Inflammatory macrophage treated with lipopolysaccharide for 1 hour (primary cell): ENCODE measurements at places on chromosomes 4 and X.

DNA sequence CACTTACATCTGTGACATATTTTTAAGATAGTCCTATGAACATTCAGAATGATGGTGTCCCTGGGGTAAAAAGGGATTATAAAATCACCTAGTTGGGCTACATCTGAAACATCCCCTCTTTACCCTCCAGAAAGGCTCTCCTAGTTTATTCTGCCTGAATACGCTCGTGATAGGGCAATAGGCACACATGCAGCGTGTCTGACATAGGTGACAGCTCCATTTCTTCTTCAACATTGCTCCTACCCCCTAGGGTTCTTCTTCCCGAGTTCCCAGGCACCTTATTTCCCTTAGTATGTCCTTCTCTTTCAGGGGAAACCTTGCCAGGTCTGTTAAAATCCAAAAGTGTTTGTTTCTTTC lies 27.1 kb upstream of the CFAP299 start:
- DNase-seq, result no peak

GRCh38 chr4:186030399-186030775 lies 38.6 kb upstream of the TLR3 start:
- no peak for DNase-seq

DNA sequence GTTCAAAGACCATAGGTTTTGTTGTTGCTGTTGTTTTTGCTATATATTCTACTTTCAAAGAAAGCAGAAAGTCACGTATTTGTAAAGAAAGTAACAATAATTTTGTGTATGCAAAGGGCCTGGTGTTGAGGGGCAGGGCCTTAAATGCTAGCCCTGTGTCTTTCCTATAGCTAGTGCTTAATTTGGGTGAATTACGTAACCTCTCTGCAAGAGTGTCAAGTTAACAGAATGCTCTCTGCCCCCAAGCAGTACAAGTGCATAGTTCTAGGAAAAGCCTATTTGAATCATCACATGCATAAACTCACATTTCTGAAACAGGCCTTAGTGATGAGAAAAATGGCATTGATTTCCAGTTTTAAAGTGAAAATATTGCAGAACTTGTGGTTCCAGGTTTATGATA lies 663.6 kb downstream of the STIM2 start:
- no peak for DNase-seq

DNA sequence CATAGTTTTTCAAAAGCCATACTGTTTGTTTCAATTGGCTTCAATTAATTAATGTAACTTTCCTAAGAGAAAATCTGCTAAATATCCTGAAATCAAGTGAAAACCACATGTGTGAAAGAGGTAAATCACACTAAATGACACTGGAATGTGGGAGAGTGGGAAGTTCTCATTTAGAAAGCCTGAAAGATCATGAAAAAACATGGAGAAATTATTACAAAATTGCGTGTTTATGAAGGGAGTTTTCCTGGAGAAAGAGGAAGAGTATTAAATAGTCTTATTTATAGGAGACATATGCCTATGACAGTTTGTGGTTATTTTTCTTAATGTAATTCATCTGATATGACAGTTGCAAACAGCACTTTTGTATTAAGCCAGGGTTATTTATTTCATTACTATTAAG lies 183.7 kb downstream of the DKK2 start:
- no peak for DNase-seq

DNA sequence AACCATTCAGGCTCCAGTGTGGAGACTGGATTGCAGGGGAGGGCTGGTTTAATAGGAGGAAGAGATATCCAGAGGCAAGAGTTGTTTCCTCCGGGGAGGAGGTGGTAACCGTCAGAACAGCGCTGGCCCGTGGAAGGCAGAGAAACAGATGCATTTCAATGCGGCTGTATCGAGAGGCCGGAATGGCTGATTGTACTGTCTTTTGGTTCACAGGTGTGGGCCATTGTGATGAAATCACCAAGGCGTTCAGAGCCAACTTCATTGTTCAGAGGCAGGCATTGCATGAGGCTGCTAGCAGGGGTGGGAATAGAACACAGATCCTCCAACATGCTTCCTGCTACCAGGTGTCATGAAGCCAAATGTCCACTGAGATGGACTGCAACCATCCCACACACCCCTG lies 53.0 kb downstream of the SHOX start:
- no peak for DNase-seq
